DMS53 (cell line): ENCODE measurements at places on chromosomes 2 and 18.
A peak's percentile ranks its signal among the peaks of the same experiment; 100 is the strongest.

DNA sequence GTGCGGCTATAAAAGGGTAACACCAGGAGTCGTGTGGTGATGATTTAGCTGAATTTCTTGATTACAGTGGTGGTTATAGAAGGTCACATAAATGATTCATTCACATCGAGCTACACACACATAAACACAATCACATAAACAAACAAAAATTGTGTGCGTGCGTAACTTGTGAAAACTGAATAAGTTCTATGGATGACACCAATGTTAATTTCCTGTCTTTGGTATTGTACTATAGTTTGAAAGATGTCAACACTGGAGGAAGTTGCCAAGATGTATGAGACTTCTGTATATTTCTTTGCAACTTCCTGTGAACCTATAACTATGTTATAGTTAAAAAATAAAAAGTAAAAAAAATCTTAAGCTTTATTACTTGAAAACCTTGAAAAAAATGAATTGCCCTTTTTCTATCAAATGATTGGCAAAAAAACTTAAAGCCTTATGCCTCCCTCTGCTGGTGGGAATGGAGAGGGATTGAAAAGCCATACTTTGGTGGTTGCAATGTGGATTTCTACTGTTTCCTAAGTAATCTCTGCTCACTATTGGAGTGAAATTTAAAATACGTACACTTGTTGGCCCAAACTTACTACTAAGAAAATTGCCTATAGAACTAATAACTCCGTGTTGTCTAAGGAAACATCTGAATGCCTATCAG is 227.7 kb downstream of the RPIA start:
- DNase-seq = peak; percentile 74

DNA sequence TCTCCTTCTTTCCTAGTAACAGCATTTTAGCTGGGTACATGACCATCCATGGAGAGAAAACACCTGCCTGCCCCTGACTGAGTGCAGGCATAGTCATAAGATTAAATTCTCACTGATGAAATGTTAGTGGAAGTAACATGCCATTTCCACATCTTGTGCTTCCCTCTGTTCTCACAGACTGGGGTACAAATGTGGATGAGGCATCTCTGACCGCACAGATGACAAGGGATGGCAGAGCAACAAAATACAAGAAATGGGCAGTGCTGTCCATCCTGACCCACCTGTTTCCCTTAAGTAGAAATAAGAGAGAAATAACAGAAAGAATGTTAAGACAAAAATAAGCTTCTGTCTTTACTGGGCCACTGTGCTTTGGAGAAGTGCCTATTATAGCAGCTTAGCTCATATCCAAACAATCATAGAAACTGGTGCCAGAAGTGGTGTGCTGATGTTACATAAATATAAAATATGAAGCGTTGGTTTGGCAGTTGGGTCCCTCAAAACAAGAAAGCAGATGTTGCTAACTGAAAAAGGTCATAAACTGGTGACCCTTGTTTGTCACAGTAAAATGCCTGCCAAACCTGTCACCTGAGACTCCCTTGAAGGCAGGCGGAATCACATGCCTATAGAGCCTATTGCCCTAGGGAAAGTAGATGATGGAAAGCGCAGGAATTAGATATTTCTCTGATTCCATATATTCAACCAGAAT is 72.4 kb upstream of the CCDC150 start:
- no peak for DNase-seq

DNA sequence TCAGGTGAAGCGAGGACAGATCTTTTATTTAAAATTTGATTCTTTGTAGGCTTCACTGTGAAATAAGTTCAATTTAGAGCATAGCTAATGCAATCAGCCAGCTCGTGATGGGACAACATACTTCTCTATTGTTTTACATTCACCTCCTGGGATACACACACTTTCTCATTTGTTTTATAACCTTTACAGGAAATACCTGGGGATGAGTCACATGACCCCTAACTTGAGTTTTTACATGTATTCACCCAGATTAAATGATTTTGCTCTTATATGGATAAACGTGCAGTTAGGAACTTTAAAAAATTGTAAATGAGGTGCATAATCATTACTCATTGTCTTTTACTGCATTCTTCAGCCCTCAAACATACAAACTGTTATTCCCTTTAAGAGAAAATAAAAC is 152.1 kb downstream of the NEDD4L start:
- peak; percentile 35 for DNase-seq

GRCh38 chr2:28544922-28545589 is 49.2 kb downstream of the PLB1 start:
- peak; percentile 77 for DNase-seq

- peak; percentile 44 for DNase-seq
Measured at GRCh38 chr18:66682855-66683322, 79.0 kb upstream of the CDH19 start.

DNA sequence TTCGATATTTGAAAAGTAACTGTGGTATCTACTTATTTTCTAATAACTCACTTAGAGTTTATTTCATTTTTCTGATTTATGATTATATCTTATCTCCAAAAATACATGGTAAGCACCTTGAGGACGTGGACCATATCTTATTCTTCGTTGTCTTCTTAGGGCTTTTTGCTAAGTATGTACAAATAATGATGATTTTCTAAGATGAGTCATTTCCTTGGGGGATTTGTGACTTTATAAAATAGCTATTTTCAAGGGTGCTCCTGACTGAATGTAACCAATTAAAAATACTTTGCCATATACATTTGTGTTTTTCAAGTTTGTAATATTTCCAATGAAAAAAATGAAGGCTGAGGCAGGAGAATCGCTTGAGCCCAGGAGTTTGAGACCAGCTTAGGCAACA is 56.3 kb downstream of the GREB1L start:
- DNase-seq = no peak

GRCh38 chr2:52968043-52968442 is 799.6 kb upstream of the CHAC2 start:
- no peak for DNase-seq

- no peak for DNase-seq
Measured at GRCh38 chr2:54939446-54940118, 110.7 kb downstream of the RTN4 start.

GRCh38 chr2:375956-376307 is 88.0 kb upstream of the ALKAL2 start:
- no peak for DNase-seq

- no peak for DNase-seq
Measured at GRCh38 chr2:171712051-171712450, 24.8 kb downstream of the DYNC1I2 start.

GRCh38 chr18:68314403-68314802 is 400.5 kb downstream of the TMX3 start:
- no peak for DNase-seq
